ENCODE measurements at places on chromosomes 7 and 10.

GRCh38 chr10:89341649-89342048 lies 13.9 kb downstream of the IFIT3 start:
- no peak for DNase-seq

- DNase-seq = peak; percentile 23
Measured at GRCh38 chr10:97861097-97861750, 11.6 kb downstream of the GOLGA7B start.

DNA sequence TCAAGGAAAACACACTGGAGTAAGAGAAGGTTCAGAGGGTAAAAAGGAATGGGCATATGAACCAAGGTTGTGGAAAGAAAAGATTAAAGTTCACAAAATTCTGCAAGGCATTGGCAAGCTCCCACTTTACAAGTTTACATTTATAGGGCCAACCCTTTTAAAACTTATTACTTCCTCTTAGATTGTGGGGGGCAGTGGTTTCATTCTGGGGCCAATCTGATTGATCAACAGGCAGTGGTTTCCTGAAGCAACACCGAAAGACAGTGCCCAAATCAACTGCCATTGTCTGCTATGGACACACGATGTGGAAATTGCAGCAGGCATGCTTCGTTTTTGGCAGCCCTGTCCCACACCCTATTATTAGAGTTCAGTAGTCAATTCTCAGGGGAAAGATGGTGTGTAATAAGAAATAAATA lies 154.0 kb downstream of the SGMS1 start:
- DNase-seq = no peak

DNA sequence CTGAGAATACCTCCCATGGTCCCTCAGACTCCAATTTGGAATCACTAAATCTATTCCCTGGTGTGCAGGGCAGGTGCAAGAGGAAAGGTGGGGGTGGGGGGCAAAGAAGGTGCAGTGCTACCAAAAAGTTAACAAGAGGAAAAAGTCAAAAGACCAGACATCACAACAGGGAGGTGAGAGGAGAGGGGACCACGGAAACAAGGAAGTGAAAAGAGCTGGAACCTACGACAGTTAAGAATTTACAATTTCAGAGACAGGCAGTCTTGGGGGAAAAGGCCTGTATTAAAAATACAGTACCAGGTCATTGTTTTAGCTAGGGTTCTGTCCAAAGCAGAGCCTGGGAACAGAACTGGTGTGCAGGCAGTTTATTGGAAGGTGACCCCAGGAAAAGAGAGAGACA lies 14.6 kb downstream of the ITGB1 start:
- no peak for DNase-seq

GRCh38 chr10:30455816-30456215 lies 21.8 kb downstream of the MAP3K8 start:
- DNase-seq = no peak

DNA sequence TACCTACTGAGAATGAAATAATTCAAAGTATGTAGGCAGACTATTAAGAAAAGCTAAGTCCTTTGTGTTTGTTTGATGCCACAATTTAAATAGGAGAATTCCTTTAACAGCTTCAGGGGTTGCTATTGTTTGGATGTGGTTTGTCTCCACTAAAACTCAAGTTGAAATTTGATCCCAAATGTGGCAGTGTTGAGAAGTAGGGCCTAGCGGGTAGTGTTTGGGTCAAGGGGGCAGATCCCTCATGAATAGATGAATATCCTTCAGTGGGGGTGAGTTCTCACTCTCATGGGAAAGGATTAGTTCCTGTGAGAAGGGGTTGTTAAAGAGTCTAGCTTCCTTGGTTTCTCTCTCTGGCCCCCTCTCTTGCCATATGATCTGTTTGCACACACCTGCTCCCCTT lies 97.0 kb downstream of the HGF start:
- DNase-seq = no peak

DNA sequence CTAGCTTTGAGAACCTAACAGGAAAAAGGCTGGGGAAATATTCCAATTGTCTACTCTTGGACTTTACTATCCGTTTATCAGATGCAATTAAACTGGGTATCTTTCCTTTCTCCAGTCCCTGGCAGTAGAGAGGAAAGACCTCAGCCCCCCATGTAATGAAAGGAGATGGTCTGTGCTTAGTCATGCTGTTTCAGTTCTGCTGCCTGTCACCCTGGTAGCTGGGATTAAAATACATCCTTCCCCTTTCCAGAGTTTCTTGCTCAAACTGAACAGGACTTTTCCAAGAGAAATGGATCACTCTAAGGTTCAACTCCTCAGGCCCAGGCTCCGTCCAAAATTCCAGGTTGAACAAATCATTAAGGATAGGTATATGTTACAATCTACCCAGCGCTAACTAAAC lies 202.9 kb downstream of the PTEN start:
- no peak for DNase-seq

DNA sequence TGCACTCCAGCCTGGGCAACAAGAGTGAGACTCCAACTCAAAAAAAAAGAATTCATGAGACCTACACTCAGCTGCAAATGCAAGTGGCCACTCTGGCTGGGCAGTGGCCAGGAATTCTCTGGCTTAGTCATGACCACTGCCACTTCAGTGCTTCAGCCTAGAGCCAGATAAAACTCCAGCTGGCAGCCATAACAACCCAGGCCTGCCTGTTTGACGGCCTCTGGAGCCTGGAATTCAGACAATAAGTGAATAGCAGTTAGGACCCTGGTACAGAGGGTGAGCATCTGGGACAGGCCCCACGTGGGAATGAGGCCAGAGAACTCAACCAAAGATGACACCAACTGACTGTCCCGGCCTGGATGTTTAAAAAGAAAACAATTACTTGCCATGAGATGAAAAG lies 18.9 kb downstream of the RCC1L start:
- peak; percentile 56 for DNase-seq

GRCh38 chr7:42115795-42116194 lies 121.2 kb downstream of the GLI3 start:
- no peak for DNase-seq

DNA sequence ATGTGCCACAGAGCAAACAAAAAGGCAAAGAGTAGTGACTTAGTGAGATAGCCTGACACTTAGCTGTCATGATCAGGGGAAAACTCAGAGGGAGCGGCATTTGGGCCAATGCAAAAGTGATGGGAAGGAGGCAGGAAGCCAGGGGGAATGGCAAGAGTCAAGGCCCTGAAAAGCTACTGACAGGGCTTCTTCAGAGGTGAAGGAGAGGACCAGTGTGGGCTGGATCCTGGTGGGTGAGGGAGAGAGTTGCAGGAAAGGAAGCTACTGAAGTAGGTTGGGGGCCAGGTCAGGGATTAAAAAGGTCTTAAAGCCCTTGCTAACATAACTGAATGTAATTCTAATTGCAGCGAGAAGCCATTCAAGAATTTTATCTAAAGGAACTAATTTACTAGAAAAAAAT lies 117.0 kb downstream of the AASS start:
- DNase-seq = no peak

GRCh38 chr10:77182803-77183202 lies 454.8 kb downstream of the KCNMA1 start:
- no peak for DNase-seq

DNA sequence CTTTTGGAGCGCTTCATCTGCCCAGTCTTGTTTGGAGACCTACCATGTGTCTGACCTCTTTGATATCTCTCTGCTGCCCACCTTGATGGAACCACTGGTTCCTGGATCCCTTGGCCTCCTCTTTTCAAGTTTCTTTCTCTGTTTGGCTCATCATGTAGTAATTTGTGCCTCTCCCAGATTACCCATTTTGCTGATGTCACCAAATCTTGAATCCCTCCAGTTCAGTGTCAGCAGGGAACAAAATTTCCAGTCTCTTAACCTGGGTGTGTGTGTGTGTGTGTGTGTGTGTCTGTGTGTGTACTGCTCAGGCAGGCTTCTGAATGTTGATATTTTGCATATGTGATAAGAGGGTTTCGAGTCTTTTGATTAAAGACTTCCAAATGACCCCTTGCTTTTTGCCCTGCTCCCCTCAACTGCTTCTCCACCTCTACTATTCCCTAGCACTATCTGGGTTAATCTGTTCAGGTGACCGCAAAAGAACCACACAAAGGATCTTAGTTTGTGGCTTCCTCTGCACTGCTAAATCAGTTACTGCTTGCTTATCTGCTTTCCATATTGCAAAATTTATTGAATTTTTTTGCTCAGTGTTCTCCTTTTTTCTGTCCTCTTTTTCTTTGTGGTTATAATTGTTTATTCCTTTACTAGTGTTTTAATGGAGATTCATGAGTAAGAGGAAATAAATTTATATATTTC lies 25.7 kb downstream of the MYO3A start:
- DNase-seq = no peak

Measured in non-pigmented ciliary epithelial cell (primary cell).